Breast epithelium (tissue), 4 donors: ENCODE measurements at places on chromosomes 16 and 17. TPM values are rescaled to one million over a fixed set of nuclear protein-coding genes. Genes with fewer than 3 reads are reported as not detected.
A peak's percentile ranks its signal among the peaks of the same experiment; 100 is the strongest.

Gene GP1BA
- total RNA-seq, result not detected

DNA sequence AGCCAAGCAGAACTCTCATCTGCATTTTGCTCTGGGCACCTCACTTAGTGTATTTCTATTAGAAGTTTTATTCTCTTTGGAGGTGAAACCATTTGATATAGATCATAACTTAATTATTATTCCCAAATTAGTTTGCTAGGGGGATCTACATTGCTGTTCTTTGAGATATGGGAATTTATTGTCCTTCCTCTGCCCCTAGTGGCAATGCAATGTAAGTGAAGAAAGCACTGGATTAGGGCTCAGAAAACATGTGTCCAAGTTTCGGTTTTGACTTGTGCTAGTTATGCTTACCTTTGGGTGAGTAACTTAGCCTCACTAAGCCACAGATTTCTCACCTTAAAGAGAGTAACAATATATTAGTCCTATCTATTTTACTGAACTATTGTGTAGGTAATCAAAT is 2.9 kb downstream of the KRT39 start:
- no peak for DNase-seq
- H3K27me3 ChIP-seq, result no peaks in the 10 kb centered on the region
- H3K4me1 ChIP-seq, result no peaks in the 10 kb centered on the region
- no peaks in the 10 kb centered on the region for H3K36me3 ChIP-seq

- H3K4me1 ChIP-seq, result no peaks in the 10 kb centered on the region
- no peaks in the 10 kb centered on the region for H3K36me3 ChIP-seq
- H3K27ac ChIP-seq, result no peak overlapping the region
- no peak for DNase-seq
- H3K4me3 ChIP-seq, result no peak overlapping the region
These were observed 17.3 kb downstream of the CDR2 start for GRCh38 chr16:22356930-22357634.

DNA sequence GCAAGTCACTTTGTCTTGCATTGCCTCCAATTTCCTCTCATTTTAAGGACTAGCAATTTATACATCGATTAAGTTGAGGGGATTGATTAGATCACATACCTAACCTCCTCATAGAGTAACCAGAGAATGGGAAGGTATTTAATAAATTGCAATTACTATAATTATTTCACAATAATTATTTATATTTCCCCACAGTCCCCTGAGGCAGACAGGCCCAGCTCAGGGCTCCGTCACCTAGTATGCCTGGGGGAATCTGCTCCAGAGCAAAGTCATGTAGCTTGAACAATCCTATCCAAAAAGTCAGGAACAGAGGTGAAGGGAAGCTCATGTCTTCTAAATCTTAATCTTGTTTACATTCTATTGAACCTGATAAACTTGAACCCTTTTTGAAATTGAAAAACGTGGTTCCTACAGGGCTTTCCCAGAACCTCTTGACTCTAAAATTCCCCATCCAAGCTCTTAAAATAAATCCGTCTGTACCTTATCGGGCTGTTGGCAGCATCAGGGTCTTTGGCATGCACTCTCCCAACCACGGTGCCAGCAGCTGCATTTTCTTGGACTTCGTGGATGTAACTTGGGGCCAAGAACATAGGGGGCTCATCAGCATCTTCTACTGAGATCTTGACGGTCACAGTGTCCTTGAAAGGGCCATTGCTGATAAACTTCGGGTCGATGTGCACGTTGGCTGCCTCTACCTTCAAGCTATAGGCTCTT is 140.1 kb downstream of the CDH11 start:
- no peak for DNase-seq
- no peaks in the 10 kb centered on the region for H3K4me1 ChIP-seq
- no peak overlapping the region for H3K4me3 ChIP-seq
- no peaks in the 10 kb centered on the region for H3K27me3 ChIP-seq
- H3K27ac ChIP-seq, result no peak overlapping the region

Gene RPL38
- 570 TPM for total RNA-seq

Gene OR1A1
- not detected for total RNA-seq

DNA sequence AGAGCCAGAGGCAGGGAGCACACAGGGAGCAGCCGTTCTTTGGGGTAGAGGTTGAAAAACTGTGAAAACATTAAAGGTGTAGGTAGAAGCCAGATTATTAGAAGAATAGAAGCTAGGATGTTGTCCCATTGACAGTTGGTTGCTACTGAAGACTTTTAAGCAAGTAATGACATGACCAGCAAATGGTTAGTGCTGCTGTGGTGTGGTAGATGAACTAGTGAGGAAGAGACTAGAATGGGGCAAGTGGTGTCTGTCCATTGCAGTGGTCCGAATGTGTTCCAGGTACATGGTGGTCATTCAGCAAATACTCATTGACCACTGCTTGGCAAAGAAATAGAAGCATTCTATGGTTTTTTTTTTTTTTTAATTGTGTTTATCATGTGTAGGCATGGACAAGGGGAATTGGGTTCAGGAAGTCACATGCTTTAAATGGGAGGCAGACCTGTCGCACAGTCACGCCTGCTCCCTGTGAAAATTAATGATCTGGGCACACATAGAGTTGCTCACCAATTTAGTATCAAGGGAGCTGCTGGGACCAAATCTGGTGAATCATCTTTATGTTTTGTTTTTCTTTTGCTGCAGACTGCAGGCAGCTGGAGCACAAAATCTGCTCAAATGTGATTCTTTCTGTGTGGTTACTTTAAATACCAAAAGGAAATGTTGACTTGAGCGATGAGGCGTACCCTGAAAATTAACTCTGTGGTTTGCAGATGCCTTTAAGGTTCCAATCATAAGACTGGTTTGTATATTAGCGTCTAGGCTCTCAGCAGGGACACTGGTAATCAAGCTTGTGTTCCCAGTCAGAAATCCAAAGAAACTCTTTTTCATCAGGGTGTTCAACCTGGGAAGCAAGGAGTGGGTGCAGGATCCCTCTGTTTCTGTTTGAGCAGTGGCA is 30.7 kb downstream of the YPEL2 start:
- no peak overlapping the region for H3K4me3 ChIP-seq
- H3K27me3 ChIP-seq, result no peaks in the 10 kb centered on the region
- no peaks in the 10 kb centered on the region for H3K36me3 ChIP-seq
- peak overlapping the region; percentile 73 for H3K27ac ChIP-seq
- DNase-seq, result no peak

- peaks cover 4% of the 10 kb centered on the region for H3K27me3 ChIP-seq
- no peaks in the 10 kb centered on the region for H3K4me1 ChIP-seq
- no peaks in the 10 kb centered on the region for H3K36me3 ChIP-seq
- H3K4me3 ChIP-seq, result no peak overlapping the region
These were observed 63.2 kb downstream of the CLEC19A start for GRCh38 chr16:19348578-19349315.
